ENCODE measurements at places on chromosomes 1 and 21.

DNA sequence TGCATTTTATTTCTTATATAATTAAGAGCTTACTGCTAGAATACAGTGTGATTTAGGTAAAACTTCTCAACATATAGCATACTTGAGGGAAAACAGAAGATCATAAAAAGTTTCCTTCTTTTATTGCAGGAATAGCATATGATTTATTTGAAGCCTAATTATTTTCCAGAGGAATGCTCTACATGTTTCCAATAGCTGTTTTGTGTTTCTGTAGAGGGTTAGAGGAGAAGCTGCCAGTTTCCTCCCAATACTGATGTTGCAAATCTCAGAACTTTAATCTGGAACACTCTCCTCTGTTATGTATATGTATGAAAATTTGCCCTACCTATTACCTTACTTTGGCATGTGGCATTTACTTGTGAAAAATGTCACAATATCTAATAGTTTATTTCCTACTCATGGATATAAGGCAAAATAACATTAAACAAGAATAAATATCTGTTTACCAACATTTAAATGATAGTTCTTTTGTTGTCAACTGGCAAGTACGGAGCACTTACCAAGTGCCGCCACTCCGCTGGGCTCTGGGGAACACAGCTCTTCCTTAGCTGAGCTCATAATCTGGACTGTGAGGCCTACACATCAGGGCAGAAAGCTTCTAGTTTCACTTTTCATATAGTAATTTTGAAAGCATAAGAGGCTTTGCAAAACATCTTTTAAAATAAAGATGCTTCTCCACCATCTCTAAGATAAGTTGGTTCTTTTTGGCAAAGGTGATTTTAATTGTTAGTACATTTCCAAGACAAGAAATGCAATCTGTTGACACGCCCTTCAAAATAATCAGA is 239.8 kb upstream of the C1orf105 start:
- DNase-seq = peak; percentile 22

DNA sequence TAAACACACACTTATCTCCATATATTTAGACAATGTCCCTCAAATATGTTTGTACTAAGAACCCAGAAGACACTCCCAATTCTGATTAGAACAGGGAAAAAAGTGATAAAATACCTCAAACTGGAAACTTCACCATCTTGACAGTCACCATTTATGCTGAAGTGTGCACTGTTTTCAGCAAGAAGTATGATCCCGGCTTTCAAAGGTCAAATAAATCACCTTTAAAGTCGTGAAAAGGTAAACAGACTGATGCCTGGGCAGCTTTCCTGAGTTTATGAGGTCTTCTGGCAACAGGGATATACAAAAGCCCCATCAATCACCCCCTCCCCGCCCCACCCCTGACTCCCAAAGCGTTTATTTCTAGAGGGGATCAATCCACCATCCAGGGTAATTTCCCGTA is 37.9 kb downstream of the HLX start:
- DNase-seq = no peak

DNA sequence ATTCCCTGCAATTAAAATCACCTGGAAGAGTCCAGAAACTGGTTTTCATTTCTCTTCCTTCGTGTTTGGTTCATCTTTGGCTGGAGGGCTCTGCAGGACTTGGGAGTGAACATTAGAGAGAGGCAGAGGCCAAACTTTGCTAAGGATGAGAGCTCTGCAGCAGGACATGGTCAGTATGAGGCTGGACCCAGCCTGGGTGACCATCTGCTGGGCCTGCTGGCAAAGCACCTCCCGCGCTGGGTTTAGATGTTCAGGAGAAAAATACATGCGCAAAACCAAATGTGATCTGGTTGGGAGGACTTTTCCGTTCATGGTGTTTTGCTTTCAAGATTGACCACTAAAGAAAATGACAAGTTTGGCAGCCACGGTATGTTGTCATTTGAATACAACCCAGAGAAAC is 15.9 kb downstream of the KAZN start:
- DNase-seq = no peak

- no peak for DNase-seq
These were observed 730 bp downstream of the NOS1AP start for GRCh38 chr1:162070094-162070748.

DNA sequence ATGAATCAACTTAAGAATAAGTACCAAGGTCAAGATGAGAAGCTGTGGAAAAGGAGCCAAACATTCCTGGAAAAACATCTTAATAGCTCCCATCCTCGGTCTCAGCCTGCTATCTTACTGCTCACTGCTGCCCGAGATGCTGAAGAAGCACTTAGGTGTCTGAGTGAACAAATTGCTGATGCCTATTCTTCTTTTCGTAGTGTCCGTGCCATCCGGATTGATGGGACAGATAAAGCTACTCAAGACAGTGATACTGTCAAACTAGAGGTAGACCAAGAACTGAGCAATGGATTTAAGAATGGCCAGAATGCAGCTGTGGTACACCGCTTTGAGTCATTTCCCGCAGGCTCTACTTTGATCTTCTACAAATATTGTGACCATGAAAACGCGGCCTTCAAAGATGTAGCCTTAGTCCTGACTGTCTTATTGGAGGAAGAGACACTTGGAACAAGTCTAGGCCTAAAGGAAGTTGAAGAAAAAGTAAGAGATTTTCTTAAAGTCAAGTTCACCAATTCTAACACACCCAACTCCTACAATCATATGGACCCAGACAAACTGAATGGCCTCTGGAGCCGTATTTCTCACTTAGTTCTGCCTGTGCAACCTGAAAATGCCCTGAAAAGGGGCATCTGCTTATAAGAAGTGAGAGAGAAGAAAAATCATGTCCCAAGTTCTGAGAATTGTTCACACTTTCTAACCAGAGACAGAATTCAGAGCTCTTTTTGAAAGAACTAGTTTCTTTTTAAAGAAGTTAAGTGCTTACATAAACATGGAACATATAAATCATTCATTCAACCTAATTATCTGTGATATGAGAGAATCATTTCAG is 35.7 kb downstream of the TOR1AIP1 start:
- DNase-seq = no peak

- DNase-seq = no peak
These were observed 3.4 kb downstream of the CFAP45 start for GRCh38 chr1:159896546-159896930.

GRCh38 chr1:230280054-230280795 is 145.9 kb downstream of the PGBD5 start:
- DNase-seq = no peak

- DNase-seq = no peak
These were observed 451 bp downstream of the ADAMTSL4 start for GRCh38 chr1:150549496-150550221.

DNA sequence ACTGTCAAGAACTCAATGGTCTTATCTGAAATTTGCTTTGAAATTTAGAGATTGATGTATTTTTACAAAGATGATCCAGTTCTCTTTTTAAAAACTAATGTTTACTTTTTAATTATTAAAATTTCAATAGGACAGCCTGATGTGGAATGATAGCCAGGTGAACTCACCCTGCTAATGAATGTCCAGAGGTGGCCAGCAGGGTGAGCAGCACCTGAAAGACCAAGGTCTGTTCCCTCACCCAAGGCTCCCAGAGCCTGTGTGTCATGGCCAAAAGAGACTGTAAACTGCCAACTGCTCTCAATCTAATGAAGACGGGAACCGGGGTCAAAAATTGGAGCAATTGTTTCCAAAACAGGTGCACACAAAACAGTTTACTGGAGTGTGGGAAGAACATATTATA is 340.4 kb downstream of the DISC1 start:
- DNase-seq = no peak

GRCh38 chr1:3821447-3821846 is 25.1 kb upstream of the LRRC47 start:
- DNase-seq = no peak

- no peak for DNase-seq
These were observed 62.3 kb upstream of the ADARB1 start for GRCh38 chr21:45011911-45012661.

DNA sequence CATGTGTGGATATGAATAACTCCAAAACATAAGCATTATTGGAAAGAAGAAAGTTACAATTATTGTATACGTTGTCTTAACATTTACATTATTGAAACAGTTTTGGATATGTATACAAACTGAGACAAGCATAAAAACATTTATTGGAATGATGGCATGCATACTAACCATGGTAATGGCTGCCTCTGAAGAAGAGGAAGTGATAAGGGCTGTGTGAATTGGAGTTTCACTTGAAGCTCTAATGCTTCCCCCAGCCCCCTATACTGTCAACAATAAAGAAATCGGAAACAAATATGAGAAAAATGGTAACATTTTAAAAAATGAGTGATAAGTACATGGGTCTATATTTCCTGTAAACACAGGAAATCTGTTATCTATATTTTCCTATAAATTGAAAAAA is 367.7 kb upstream of the DPYD start:
- no peak for DNase-seq

- DNase-seq = no peak
These were observed 111.0 kb downstream of the NTNG1 start for GRCh38 chr1:107251839-107252238.

- DNase-seq = no peak
These were observed 46.1 kb upstream of the SLC30A1 start for GRCh38 chr1:211625040-211625439.

DNA sequence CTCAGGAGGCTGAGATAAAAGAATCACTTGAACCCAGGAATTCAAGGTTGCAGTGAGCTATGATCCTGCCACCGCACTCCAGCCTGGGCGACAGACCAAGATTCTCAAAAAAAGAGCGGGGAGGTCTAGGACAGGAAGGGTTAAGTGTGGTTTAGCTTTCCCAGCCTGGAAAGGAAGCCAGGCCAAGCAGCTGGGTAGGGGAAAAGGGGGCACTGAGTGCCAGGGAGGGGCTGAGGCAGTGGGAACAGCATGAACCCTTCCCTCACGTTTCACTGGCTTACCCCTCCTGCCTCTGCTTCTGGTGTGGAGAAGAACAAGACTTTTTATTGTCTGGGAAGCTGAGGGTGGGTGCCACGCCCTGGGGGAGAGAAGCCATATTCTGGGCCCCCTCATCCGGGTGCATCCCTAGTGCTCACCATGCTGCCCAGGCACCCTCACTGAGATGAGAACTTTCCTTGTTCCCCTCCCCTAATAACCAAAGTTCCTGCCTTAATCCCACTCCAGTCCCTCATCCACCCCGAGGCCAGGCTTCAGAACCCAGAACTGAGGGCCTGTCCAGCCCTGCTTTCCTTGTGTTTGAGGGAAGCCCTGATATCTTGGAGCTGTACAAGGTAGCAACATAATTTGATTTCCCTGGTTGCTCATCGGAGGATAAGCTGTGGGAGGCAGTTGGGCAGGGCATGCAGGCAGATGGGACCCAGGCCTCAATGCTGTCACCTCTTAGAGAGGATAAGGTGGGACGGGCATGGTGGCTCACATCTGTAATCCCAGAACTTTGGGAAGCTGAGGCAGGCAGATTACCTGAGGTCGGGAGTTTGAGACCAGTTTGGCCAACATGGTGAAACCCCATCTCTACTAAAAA is 2.0 kb upstream of the LMNA start:
- DNase-seq = no peak

GRCh38 chr1:31152181-31152795 is 86.8 kb upstream of the PUM1 start:
- no peak for DNase-seq

DNA sequence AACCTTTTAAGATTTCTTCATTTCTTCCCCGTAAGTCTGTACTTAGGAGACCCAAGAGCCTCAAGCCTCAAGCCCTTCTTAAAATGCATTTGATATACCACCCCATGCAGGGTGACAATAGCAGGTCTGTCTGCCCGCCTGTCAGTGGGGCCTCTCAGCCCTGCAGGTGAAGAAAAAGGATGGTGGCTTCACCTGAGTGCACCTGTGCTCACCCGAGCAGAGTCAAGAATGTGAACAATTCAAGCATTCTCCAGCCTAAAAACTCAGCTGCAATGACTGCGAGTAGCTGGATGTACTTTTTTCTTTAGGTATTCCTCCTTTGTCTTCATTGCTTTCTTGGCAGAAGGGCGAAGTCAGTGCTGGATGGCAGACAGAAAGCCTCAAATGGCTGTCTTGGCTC is 203.3 kb downstream of the LMX1A start:
- no peak for DNase-seq

DNA sequence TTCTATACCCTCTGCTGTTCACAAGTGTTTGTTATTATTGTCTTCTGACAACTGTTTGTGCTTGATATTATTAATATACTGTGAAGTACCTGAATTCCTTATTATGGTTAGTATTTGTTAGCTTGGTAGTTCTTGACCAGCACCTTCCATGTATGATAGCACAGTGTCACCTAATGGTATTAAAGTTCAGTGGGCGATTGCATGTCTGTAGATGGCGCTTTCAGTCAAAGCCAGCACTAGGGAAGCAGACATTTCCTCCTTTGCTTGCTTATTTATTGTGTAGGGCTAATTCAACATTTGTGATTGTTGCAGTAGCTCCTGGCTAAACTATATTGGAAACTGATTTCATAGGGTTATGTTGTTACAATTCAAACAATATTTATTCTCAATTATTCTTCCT is 218.0 kb downstream of the ZP4 start:
- DNase-seq = no peak

GRCh38 chr1:172054172-172054571 is 212.9 kb downstream of the DNM3 start:
- DNase-seq = no peak

GRCh38 chr1:19926296-19927129 is 3.1 kb upstream of the PLA2G2E start:
- no peak for DNase-seq

DNA sequence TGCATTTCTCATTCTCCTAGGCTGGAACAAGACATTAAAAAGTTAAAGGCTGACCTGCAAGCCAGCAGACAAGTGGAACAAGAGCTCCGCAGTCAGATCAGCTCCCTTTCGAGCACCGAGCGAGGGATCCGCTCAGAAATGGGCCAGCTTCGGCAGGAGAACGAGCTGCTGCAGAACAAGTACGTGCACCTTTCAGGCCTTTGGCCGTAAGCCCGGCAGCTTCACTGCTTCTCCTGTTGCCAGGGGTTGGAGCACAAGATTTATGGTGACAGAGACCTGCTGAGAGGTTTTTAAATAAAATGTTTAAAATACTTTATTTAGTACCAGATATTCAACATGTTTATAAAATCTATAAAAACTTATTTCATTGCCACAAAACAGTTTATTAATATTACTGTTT is 53.4 kb downstream of the MACO1 start:
- DNase-seq = no peak

DNA sequence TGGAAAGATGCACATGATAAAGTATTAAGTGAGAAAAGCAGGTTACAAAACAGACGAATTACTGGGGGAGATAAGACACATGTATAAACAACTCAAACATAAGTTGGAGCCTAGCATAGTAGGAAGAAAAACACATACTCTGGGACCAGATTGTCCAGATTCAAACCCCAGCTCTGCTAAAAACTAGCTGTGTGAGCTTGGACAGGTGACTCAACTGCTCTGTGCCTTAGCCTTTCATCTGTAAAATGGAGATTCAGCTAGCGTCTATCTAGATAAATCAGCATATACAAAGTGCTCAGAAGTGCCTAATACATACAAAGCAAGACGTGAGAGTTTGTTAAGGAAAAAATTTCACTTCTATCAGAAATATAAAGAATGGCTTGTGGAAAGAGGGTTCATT is 254.0 kb upstream of the POU3F1 start:
- DNase-seq = no peak
